Brain pericyte (primary cell): ENCODE measurements at places on chromosomes 5 and 9.

- DNase-seq: no peak
Measured at GRCh38 chr9:12859704-12860251, 85.0 kb downstream of the LURAP1L start.

GRCh38 chr5:38202741-38203140 lies 55.6 kb upstream of the EGFLAM start:
- DNase-seq: no peak

- no peak for DNase-seq
Measured at GRCh38 chr9:114308361-114308950, 14.4 kb upstream of the ORM1 start.

GRCh38 chr9:22009506-22009867 lies 382 bp upstream of the CDKN2B start:
- no peak for DNase-seq

GRCh38 chr5:119304439-119305211 lies 51.2 kb upstream of the TNFAIP8 start:
- DNase-seq: no peak

DNA sequence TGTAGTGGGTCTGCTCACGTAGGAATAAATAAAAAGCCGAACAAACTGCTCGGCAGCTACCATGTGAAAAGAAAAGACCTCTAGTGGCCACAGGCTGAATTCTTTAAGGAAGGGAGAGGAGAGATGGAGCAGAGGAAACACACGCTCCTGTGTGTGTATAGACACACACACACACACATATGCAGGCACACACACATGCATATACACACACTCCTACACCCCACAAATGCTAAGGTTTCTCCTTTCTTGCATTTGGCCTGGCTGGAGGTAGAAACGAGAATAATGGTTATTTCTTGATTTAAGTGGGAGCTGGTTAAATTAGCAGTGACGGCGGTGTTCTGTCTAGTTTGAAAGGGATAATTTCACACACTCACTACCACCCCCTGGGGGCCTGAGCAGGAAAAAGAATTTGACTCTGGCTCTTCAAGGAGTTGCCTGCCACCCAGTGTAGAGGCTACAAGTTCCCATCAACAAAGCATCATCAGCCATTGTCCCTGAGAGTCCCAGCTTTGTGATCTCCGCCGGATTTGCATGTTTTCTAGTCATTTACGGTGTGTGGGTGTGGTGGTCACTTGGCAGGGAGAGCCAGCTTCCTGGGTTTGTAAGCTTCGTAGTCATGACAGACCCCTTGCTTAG lies at the start of gene INSYN2B:
TSS of gene INSYN2B (minus strand) at position 78 of the 636 bp plus-strand sequence. CDS start 96,597 bp downstream, outside the sequence.
- DNase-seq: peak; percentile 79

- no peak for DNase-seq
Measured at GRCh38 chr9:99352826-99353225, 130.7 kb downstream of the SEC61B start.

DNA sequence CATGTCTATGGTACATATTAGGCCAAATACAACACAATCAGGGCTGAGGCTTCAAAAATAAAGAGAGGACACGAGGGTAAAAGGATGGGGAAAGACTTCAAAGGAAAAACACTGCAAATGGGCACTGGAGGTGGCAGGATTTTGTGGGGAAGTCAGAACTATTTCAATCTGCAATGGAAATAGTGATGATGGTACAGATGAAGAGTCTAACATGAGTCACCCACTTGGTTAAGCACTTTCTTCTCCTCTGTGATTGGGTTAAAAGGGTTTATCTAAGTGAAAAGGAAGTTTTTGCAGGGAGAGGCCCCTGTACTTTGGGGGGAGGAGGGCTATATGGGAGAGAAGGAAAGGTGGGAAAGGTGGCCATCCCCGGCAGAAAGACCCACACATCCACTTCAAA lies 4.5 kb upstream of the SH3GL2 start:
- DNase-seq: no peak

DNA sequence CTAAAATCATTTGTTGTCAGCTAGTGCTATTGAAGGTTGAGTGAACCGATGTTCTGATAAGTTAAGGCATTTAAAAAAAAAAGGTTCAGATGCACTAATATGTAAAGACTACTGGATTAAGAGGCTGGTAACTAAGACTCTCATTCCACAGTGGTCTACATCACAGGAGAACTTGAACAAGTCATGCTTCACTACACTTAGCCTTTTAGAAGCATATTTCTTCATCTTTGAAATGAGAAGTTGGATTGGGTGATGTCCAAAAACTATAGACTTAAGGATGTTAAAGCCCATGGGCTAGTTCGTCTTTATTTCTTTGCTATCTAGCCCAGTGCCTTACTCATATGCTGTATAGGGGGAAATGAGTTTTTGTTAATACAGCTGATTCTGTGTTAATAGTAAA lies 107.2 kb downstream of the NDUFS4 start:
- no peak for DNase-seq

- DNase-seq: no peak
Measured at GRCh38 chr9:89807682-89808075, 202.9 kb downstream of the GADD45G start.

- DNase-seq: no peak
Measured at GRCh38 chr9:123356851-123357742, 1.1 kb downstream of the CRB2 start.

DNA sequence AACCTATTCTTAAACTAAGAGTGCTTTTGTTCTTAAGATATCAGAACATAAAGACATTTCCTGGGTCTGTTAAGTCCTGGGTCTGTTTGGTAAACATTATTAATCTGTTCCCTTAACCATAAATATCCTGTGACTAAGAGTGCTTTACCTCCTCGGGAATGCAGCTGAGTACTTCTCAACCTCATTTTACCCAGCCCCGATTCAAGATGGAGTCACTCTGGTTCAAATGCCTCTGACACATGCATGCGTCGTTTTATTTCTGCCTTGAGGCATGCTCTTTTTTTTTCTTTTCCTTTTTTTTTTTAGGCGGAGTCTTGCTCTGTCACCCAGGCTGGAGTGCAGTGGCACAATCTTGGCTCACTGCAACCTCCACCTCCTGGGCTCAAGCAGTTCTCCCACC lies 39.8 kb upstream of the FBXL17 start:
- no peak for DNase-seq

DNA sequence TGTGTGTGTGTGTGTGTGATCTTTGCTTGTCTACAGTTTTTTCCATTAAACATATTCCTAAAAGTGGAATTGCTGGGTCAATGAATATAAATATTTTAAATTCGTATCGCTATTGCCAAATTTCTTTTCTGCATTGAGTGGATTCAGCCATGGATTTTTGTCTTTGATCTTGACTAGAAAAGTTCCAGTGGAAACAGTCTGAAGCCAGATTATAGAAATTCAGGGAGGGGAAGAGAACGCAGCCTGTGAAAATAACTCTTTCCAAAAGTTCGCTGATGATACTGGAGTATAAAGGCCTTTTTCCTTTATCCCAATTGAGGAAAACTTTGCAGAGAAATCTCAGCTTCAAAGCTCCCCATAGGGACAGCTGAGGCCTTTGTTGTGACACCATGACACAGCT lies 292.3 kb upstream of the CD180 start:
- DNase-seq: no peak

DNA sequence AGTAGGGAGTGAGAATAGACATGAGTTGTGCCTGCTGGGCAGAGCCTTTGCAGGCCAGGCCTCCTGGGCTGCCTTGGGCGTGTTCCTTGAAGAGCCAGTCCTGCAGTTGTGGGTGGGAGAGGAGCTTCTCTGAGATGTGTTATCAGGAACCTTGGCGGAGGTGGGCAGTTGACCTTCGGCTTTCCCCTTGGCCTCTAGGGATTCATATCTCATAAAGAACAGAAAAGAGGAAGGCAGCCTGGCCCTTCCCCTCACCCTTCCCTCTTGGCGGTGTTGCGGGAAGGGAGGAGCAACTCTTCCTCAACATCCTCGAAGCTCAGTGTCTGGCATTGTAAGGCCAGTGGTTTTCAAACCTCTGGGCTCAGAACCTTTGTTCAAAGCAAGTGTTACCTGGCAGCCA lies 59.2 kb downstream of the DAPK1 start:
- no peak for DNase-seq
